Activated CD8-positive, alpha-beta memory T cell treated with anti-CD3 and anti-CD28 coated beads, Interleukin-2, amount 10 ng/mL, durations not matched to agents 7 days and 5 days (primary cell): ENCODE measurements at places on chromosomes 4 and X. TPM values are rescaled to one million over a fixed set of nuclear protein-coding genes. Genes with fewer than 3 reads are reported as not detected.

Gene ASB12
- total RNA-seq: not detected

Gene PWWP3B
- total RNA-seq: not detected

Gene FANCB
- total RNA-seq: 11.9 TPM

Gene TNIP3
- 9.3 TPM for total RNA-seq

Gene PAK3
- total RNA-seq: 0.53 TPM

Gene PNMA3
- total RNA-seq: 2.2 TPM

Gene LARP7
- total RNA-seq: 53.3 TPM

Gene AWAT2
- not detected for total RNA-seq

- no peak for DNase-seq
Measured at GRCh38 chr4:184934961-184935360, 83.3 kb upstream of the HELT start.

- no peak for DNase-seq
Measured at GRCh38 chrX:132842460-132843238, 115.8 kb downstream of the HS6ST2 start.

DNA sequence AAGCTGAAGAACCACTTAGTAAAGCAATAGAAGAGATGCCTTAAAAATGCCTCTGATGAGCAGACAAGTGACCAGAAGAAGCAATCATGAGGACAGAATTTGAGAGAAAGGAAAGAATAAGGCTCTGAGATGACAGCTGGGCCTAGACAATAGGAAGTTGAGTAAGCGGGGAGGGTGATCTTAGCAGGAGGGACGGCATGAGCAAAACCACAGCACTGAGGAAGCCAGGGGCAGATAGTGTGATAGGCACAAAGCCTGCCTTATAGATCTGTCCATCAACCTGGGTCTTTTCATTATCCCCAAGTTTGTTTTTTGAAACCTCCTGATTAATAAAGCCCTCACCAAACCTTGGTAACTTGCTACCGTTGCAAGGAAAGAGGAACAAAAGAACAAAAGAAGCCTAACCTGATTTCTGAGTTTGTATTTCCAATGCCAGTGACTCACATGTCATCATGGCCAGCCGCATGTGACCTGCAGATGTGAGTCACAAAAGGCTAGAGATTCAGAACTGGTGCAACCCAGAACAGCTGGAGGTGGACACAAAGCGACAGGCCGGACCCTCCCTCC lies 55.7 kb upstream of the PPARGC1A start:
- no peak for DNase-seq

DNA sequence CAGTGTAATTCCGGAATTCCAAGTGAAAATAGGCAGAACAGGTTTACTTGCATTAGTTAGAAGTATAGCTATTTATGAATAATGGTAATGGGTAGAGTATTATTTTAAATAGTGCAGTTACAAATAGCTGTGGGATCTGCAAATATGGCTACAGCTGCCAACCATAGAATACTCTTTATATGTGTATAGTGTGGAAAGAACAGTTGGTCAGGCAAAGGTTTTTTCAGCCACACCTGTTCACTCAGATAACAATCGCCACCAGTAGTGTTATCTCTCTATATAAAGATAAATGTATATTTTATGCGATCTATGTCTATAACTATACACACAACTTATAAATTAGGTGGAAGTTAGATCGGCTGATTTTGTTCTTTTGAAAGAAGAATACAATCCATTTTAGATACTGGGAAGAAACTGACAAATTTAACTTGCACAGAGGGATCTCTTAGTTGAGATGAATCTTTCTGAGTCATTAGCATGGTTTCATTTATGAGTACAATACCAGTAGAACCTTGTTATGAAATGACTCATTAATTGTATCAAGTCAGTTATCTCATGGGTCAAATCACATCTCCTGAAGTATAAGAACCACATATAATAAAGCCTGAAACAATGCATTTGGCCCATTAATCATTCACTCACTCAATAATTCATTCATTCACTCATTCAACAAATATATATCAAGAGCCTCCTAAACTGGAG lies 100.9 kb upstream of the NR3C2 start:
- DNase-seq: no peak

DNA sequence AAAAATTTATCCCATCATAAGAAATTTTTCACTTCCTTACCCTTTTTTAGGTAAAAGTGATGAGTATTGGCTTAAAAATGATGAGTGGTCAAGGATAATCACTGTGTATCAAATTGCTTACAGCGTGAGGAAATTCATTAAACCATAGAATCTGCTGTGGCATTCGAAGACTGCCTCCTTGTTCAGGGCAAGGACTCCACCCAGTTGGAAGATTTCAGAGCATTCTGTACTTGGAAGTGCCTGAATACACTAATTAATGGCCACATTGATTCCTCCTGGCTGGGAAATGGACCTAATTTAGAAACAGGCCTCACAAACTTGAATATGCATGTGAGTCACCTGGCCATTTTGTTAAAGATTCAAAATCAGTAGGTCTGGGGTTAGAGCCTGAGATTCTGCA lies 83.2 kb downstream of the HHIP start:
- no peak for DNase-seq

GRCh38 chr4:164989471-164989870 lies 12.0 kb upstream of the TRIM61 start:
- DNase-seq: no peak

DNA sequence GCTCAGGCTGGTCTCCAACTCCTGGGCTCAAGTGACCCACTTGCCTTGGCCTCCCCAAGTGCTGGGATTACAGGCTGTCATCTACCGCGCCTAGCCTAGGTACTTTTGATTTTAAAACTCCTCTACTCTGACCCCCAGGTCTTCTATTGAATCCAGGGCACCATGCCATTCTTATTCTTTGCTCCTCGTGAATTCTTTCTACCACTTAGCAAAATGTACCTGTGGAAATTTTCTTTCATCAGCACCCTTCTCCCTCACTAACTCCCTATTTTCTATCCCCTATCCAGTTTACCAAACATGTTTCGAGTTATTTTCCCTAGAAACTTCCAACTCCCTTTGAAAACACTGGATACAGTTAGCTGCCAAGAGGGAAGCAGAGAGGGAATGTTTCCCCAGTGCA lies 60.0 kb upstream of the RAPGEF2 start:
- DNase-seq: no peak

DNA sequence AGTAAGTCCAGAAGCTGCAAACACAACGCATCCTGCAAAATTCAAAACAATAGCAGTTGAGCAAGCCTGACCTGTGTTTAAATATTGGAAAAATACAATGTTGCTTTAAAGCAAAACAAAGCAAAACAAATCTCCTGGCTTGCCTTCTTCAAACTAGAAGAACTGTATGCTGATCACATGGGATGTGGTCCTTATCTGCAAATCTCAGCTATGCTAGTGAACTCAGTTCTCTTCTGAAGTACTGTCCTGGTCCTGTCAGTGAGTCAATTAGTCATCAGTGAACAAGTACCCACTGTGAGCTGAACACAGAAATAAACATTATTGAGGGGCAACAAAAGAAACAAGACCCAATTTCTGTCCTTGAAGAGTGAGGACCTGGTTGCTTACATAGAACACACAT lies 522.5 kb downstream of the SMARCA1 start:
- DNase-seq: no peak

DNA sequence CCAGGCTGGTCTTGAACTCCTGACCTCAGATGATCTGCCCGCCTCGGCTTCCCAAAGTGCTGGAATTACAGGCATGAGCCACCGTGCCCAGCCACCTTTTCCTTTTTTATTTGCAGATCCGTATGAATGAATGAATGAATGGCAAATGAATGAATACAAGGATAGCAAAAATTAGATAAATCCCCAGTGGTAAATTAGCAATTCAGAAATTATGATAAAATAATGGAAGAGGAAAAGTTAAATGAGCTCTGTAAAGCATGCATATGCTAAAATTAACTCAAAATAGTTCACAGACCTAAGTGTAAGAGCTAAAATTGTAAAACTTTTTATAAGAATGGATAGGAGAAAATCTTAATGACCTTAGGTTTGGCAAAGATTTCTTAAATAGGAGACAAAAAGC lies 49.8 kb downstream of the SH3KBP1 start:
- DNase-seq: no peak

DNA sequence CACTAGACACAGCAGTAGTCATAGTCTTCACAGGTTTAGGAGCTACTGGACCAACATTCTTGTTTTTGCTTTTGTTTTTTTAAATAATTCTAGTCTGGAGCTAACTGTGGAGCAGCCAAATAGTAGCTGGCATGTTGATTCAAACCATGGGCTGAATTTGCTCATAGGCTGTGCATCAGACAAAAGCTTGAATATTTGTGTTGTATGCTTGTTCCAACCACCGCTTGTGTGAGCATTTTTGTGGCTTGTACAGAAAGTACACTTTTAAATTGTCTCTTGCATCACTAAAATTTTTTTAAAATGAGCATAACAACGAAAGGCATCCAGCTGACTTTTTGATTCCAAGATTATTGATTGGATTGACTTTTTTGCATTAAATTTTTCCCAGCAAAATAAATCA lies 39.6 kb downstream of the CCNI start:
- no peak for DNase-seq

- DNase-seq: no peak
Measured at GRCh38 chr4:111296466-111296865, 673.6 kb upstream of the PITX2 start.

DNA sequence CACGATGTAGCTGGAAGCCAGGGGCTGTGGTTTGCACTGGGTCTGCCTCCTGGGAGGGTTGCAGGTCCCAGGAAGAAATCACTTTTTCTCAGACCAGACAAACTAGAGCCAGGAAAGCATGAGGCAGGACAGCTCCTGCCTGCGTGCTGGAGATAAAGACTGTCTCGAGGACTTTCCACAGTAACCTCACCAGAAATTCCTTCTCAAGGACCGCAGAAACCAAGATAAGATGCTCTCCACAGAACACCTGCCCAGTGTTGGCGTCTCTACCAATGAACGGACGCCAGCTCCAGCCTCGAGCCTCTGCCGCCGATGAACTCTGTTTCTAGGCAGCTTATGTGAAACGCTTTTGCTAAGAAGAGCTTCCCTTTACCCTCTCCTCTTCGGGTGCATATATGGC lies 76.9 kb upstream of the AFAP1 start:
- no peak for DNase-seq

DNA sequence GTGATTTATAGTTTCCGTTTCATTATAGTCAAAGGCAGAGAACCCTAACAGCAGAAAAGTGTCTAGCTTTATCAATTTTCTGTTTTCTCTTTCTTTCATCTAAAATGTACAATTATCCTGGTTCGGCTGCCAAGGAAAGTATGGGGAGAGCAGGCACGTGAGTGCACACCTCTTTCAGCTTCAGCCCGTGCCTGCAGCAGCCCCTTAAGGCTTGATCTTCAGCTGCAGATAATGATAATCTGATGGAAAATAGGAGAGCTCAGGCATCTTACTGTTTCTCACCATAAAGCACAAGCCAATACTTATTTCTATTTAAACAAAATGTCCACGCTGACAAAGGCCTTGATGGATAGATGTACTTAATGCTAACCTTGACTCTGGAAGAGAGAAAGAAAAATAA lies 334.4 kb downstream of the UNC5C start:
- no peak for DNase-seq

DNA sequence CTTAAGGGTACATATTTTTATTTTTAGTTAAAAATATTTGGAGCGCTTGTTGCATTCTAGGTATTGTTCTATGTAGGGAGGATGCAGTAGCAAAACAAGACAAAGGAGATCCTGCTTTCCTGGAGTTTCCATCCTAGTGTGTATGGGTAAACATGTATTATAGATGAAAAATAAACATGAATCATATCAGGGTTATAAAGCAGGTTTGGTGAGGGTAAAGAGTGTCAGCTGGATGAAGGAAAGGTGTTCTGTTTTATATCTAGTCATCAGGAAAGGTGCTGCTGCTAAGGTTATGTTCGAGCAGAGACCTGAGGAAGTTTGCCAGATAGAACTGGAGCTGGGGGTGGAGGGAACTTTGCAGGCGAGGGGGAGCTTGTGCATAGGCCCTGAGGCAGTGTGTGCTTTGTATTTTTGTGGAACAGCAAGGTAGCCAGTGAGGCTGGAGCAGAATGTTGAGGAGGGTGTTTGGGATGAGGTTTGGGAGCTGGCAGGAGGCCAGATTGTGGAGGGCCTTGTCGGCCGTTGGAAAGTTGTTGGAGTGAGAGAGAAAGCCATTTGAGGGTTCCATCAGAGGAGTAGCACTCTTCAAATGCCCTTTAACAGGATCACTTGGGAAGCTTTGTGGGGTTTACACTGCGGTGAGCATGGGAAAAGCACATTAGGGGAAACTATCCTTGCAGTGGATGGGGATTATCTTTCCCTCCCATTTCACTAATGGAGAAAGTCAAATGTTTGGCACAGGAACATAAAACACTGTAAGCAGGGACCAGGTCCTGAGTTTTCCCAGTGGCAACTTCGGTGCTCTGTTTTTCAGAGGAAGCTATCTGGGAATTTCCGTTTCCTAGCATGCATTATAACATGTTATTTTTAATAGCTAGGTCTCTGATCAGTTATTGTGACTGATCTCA lies 35.9 kb downstream of the AFF1 start:
- DNase-seq: no peak

DNA sequence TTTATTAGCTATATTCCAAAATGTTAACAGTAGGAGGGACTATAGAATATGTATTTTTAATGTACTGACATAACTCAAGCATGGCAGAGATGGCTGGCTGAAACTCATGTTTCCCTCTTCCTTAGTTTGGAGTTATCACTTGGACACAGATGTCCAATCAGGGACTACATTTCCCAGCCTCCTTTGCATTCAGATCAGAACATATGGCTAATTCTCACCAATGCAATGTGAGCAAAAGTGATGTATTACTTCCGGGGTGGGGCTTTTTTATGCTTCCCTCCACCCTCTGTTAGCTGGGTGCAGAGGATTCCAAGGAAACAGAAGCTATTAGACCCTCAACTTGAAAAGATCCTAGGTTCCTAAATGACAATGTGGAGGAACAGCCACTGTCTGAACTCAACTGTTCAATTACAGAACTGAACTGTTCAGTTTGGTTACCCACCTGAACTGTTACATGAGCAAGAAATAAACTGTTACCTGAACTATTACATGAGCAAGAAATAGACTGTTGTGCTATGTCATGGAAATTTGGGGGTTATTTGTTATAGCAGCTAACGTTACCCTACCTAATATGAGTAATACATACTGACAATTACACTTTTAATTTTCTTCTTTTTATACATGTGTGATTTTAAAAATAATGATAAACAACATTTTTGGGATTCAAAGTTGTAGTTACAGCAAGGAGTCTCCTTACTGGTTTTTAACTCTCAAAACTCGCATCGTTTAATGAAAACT lies 29.6 kb upstream of the ERVMER34-1 start:
- no peak for DNase-seq

- no peak for DNase-seq
Measured at GRCh38 chr4:19151684-19152083, 1100.0 kb upstream of the SLIT2 start.

- no peak for DNase-seq
Measured at GRCh38 chr4:113141901-113142346, 92.5 kb downstream of the ANK2 start.

- DNase-seq: peak; percentile 77
Measured at GRCh38 chrX:66012094-66012534, 27.8 kb downstream of the VSIG4 start.

GRCh38 chr4:141640696-141641095 lies 4.3 kb downstream of the IL15 start:
- no peak for DNase-seq

DNA sequence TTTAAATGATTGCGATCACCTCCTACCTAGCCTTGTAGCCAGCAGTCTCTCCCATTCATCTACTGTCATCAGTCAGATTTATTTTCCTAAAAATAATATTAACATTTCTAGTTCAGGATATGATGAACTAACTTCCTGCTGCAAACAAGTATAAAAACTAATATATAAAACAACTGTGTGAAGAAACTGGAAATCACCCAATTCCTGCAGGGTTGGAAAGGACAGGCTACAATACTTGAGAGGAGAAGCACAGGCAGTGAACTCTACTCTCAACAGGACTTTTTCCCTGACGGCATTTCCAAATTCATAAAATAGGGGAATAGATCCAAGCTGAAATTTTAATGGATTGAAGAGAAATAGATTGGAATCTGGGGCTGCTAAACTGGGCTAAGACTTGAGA lies 14.2 kb upstream of the BBS12 start:
- no peak for DNase-seq
